ENCODE measurements at places on chromosomes 16 and 17.

DNA sequence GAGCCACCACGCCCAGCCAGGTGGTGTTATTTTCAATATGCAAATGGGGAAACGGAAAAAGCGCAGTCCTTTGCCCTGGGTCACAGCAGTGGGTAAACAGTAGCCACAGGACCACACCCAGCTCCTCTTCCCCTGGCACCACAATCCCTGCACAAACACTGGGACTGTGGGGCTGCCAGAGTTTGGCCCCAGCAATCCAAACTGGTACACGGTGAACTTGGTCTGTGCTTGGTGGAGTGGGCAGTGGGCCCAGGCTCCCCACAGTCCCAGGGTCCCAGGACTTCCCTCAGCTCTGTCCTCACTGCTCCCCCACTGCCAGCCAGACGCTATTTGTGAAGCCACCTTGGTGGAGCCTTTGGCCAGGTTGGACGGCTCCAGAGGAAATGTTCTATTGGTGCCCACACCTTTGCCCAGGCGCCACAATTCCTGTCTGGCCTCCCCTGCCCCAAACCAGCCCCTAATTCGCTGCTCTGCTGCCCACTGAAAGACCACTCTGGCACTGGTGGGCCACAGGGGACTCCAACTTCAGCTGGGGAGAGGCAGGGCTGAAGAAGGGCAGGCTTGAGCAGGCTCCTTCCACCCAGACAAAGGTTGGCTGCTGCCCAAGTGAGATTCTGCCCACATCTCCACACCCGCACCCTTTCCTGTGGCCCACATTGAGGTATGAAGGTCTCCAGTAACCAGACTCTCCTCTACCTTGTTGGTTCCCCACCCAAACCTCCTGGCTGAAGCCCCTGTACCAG is 2.1 kb downstream of the CHAD start:
- no peak for DNase-seq

DNA sequence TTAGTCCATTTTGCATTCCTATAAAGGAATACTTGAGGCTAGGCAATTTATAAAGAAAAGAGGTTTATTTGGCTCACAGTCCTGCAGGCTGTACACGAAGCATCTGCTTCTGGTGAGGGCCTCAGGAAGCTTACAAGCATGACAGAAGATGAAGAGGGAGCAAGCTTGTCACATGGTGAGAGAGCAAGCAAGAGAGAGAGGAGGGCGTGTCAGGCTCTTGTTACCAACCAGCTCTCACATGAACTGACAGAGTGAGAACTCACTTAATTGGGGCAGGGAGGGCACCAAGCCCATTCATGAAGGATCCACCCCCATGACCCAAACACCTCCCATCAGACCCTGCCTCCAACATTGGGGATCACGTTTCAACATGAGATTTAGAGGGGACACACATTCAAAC is 1.6 kb downstream of the CHCT1 start:
- no peak for DNase-seq

DNA sequence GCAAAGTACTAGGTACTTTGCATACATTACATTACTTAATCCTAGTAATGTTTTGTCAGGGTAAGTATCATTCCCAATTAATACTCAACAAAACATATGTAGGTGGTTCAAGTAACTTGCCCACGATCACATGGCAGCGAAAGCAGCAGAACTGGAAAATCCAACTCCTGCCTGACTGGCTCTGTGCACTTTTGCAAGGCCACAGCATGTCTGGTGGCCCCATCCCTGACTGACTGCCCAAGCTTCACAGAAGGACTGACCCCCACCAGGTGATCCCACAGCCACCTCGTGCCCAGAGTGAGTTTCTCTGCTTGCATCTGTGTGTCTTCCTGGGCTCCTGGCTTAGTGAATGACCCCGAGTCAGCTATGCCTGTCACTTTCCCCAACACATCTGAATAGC is 11.4 kb downstream of the CNP start:
- DNase-seq: no peak

DNA sequence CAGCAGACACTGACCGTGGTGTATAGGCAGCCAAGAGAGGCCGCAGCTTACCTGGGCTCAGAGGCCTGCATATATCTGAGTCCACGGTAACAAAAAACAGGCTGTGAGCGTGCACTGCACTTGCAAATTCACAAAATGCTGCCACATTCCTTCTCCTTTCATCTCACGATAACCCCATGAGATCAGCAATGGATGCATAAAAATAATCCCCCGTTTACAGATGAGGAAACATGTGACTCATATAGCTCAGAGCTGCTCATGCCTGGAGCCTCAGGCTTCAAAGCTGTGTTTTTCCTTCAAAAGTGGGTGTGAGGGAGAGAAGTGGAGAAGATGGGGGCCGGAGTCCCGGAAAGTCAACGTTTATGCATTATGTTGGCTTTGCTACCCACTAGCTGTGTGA is 118.3 kb upstream of the FOXF1 start:
- no peak for DNase-seq

DNA sequence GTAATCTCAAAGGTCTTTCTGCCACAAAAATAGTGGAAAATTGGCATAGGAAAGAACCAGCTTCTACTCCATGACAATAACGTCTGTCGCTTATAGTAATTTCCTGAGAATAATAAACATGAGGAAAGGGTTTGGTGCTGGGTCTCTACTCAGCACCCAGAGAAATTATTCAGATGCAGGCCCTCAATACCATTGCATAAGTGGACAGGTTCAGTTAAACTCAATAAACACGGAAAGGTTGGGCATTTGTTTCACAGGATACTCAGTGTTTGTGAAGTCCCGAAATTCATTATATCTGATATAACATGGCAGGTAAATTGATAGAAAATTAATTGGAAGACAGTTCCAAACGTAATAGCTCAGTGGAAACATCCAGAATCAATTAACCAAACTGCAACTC is 254.0 kb downstream of the CNTNAP4 start:
- DNase-seq: no peak

- no peak for DNase-seq
These were observed 993 bp downstream of the ERN1 start for GRCh38 chr17:64128787-64129514.

- DNase-seq: no peak
These were observed 27.0 kb upstream of the CAPNS2 start for GRCh38 chr16:55539488-55539887.

DNA sequence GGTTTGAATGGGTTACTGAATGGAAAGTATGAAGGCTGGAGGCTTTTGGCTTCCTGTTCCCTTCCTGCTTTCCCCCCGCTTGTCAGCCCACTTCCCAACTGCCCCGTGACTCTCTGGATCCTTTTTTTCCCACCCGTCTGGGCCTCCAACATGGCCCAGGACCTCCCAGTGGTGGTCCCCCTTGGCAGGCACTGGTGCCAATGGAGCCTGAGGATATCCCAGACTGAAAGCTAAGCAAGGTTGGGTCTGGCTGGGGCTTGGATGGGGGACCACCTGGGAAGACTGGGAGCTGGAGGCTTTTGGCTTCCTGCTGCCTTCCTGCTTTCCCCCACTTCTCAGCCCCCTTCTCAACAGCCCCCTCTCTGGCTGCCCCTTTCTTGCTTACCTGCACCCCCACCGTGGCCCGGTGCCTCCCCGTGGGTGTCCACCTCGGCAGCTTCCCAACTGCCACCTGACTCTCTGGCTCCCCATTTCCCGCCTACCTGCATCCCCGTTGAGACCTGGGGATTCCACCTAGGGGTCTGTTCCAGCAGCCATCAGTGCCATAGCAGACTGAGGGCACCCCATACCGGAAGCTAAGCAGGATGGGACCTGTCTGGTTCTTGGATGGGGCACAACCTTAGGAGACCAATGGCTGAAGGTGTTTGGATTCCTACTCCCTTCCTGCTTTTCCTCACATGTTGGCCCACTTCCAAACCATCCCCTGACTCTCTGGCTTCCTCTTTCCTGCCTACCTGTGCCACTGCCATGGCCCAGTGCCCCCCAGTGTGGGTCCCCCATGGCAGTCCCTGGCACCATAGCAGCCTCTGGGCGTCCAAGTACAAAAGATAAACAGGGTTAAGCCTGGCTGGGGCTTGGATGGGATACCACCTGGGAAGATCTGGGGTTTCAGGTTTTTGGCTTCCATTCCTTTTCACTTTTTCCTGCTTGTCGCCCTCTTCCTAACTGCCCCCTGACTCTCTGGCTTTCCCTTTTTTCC is 2295.3 kb downstream of the TP53TG3F start:
- DNase-seq: no peak

GRCh38 chr17:55186937-55187770 is 77.6 kb upstream of the HLF start:
- DNase-seq: no peak

DNA sequence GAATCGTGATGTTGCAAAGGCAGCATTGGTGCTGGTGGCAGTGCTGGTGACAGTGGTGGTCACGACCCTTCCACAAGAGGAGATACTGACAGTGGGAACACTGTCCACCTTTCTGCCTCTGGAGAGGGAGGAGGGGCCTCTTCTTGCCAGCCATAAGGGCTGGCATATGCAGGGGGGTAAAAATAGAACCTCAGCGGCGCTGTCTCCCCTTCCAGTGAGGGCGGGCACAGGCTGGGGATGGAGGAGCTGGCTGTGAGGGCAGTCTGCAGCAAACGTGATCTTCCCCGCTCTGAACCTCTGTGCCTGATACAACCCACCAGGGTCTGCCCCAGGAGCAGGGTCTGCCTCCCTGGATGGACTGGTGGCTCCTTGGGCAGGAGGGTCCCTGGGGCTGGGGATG is 3.4 kb downstream of the RAP1GAP2 start:
- DNase-seq: no peak

- no peak for DNase-seq
These were observed 41.7 kb downstream of the CREBBP start for GRCh38 chr16:3838600-3839401.

- DNase-seq: no peak
These were observed 57.4 kb upstream of the NKD1 start for GRCh38 chr16:50490828-50491227.

DNA sequence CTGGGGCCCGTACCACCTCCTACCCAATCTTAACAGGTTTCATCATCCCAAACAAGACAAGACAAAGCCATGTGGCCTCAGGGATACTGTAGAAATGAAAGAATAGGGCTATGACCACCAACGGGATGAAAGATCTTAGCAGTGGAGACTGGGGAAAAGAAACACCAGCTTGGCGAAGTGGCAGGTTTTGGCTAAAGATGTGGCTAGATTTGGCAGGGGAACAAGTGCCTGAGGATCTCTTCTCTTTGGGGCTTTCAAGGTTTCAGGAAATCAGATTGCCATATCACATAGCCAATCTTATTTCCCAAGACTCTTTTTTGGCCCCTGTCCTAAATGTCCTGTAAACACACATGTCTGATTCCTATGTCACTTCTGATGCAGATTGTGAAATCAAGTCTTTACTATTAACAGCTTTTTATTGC is 6.9 kb downstream of the KRT24 start:
- no peak for DNase-seq

- DNase-seq: no peak
These were observed 3.3 kb downstream of the TAOK1 start for GRCh38 chr17:29393436-29393835.

GRCh38 chr17:79835953-79836509 is 3.2 kb downstream of the CBX4 start:
- DNase-seq: no peak

- DNase-seq: no peak
These were observed 50.0 kb downstream of the RMI2 start for GRCh38 chr16:11395008-11395948.

DNA sequence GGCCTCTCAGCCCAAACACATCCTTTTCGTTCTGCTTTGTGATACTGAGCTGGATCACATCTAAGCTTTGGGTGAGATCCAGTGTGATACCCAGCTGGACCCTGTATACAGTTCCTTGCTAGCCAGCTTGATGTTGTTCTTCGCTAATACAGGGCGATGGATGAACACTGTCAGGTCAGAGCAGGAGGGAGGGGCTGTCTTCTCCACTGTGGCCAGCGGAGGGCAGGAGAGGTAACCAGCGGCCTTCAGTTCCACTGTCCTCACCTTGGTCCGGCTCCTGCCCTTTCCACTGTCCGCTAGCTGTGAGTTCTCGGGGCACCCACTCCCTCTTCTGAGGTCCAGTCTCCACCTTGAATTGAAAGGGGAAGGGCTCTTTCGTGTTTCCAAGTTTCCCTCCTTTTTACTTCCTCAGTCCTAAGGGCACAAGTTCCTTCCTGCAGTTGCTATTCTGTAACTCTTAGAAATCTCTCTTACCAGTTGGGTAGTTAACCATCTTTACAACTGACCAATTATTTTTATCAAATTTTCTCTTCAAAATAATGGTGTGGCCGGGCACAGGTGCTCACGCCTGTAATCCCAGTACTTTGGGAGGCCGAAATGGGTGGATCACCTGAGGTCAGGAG is 3.0 kb upstream of the ZNF213 start:
- peak; percentile 41 for DNase-seq

- DNase-seq: no peak
These were observed 29.7 kb upstream of the NSRP1 start for GRCh38 chr17:30086896-30087295.

DNA sequence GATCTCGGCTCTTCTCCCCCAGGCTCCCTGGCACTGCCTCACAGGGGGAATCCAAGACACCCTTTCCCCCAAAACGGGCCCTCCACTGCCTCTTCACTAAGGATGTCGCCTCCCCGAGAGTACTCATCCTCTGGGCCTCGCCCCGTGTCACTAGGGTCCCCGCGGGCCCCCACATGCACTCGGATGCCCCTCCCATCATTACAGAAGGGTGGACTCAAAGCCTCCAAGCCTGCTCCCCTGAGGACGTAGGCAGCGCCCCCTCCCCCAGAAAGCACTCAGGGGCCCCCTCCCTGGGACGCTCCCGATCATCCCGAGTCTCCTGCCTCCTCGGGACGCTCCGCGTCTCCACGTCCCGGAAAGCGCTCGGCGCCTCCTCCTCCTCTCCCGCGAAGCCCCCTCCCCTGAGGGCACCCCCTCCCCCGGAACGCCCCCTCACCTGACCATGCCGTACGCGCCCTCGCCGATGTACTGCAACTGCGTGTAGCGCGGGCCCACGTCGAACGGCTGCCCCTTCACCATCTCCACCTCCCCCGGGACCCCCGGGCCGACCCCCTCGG is 338 bp downstream of the MAPK3 start:
- DNase-seq: peak; percentile 14

GRCh38 chr17:75694536-75694935 is 26.7 kb upstream of the ITGB4 start:
- no peak for DNase-seq

DNA sequence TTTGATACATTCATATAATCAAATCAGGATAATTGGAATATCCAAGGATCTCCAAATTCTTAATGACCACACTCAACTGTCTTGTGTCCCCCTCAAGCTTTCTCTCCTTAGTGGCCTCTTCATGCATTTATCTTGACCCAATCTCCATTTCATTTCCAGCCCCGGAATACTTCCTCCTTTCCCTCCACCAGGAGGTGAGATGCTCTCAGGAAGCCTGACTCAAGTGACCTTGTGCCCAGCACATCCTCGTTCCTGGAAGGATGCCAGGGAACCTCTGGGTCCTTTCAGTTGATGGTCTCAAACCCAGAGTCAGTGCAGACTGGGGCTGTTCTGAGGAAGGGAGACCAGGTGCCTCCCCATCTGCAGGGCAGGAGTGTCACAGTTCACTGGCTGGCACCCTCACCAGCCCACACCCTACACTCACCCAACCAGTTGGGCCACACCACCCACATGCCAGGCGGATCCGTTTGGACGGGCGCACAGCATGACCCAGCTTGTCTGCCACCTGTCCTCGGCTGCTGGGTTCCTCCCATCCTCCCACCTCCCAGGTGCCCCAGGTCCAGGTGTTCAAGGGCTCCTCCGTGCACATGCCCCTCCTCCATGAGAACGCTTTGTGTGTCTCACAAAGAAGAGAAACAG is 14.0 kb upstream of the EMP2 start:
- no peak for DNase-seq

Measured in CD4-positive, alpha-beta T cell treated with Interleukin-12 subunit alpha and Interleukin-12 subunit beta, for 1 hour (primary cell).